ENCODE measurements at places on chromosomes 6 and 20. TPM values are rescaled to one million over a fixed set of nuclear protein-coding genes. Genes with fewer than 3 reads are reported as not detected.

Gene ME1
- total RNA-seq, result 6.4 TPM

Gene ARG1
- 1.4 TPM for total RNA-seq

Gene FKBP5
- 248 TPM for total RNA-seq

Gene SSTR4
- total RNA-seq, result not detected

- no peaks in the 10 kb centered on the region for H3K36me3 ChIP-seq
- no peak overlapping the region for H3K27ac ChIP-seq
- no peak overlapping the region for H3K4me3 ChIP-seq
- no peaks in the 10 kb centered on the region for H3K27me3 ChIP-seq
Measured at GRCh38 chr6:116314878-116315277, 35.1 kb upstream of the TSPYL1 start.

DNA sequence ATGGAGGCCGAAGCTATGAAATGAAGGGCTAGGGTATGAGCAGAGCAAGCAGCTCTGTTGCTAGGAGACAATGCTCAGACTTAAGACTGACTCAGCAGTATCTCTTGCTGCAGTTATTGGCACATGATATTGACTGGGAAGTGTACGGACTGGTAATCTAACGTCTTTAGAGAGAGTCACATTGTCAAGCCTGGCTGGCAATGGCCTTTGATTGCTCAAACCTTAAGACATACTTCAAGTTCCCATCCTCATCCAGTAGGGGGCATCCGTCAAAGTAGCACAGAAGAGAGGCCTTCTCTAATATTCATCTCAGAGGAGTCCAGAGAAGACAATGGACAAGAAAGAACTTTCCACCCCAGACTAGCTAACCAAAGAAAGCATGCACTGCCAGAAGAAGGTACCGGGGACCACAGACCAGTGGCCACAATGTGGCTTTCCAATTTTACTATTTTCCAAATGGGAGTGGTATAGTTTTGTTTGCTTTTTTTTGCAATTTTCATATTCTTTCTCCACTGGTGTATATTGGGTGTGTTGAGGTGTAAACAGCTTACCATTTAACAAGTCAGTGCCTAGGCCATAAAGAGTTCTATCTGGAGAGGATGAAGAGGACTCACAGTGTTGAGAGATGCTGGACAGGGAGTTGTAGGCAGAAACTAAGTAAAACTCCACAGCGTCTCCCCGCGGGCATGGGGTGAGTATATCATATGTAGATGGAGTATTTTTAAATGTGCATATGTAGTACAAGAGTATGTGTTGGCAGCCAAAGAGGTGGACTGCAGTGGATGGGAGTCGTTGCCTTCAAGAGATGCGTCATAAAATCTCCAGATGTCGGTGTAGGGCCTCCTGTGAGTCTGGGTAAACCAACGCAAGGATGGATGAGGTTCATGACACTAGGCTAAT lies 36.7 kb downstream of the LRFN2 start:
- no peaks in the 10 kb centered on the region for H3K27me3 ChIP-seq
- no peaks in the 10 kb centered on the region for H3K36me3 ChIP-seq
- no peaks in the 10 kb centered on the region for H3K4me1 ChIP-seq
- H3K4me3 ChIP-seq, result no peak overlapping the region
- no peak overlapping the region for H3K27ac ChIP-seq

GRCh38 chr20:51800060-51800871 lies 2.1 kb downstream of the SALL4 start:
- no peaks in the 10 kb centered on the region for H3K4me1 ChIP-seq
- no peaks in the 10 kb centered on the region for H3K27me3 ChIP-seq
- H3K27ac ChIP-seq, result no peak overlapping the region
- H3K36me3 ChIP-seq, result no peaks in the 10 kb centered on the region

DNA sequence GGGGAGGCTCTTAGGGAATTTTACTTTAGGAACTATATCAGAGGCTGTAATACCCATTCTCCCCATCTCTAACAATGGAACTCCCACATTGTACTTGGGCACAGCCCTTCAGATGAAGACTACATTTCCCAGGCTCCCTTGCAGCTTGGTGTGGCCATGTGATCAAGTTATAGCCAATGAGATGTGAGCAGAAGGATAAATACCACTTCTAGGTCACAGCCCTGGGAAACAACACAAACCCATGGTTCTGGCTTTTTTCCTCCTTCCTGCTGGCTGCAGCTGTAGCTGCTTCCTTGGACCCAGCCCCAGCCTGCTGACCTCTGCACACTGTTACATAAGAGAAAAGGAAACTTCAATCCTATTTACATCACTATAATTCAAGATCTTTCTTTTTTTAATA lies 445.9 kb upstream of the JARID2 start:
- no peak overlapping the region for H3K27ac ChIP-seq
- H3K27me3 ChIP-seq, result no peaks in the 10 kb centered on the region
- H3K4me3 ChIP-seq, result no peak overlapping the region
- no peaks in the 10 kb centered on the region for H3K36me3 ChIP-seq

DNA sequence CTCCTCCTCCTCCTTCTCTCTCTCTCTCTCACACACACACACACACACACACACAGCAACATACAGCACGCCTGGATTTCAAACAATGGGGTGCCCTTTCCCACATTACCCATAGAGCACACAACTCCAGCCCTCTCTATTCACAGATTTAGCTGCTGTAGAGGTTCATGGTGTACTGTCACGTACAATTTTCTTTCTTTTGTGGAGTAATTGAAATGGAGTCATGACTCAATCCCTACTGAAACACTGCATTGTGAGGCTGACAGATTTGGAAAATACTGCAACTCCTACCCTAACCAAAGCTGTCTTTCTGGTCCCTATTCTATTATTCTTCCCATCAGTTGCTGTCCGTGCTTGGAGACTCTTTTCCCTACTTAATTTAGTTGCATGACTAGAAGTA lies 166.9 kb downstream of the EDN1 start:
- no peaks in the 10 kb centered on the region for H3K4me1 ChIP-seq
- H3K4me3 ChIP-seq, result no peak overlapping the region
- no peaks in the 10 kb centered on the region for H3K36me3 ChIP-seq

- no peaks in the 10 kb centered on the region for H3K27me3 ChIP-seq
- H3K4me3 ChIP-seq, result no peak overlapping the region
- no peak overlapping the region for H3K27ac ChIP-seq
- no peaks in the 10 kb centered on the region for H3K36me3 ChIP-seq
Measured at GRCh38 chr6:55746473-55746872, 128.9 kb downstream of the BMP5 start.

- H3K27ac ChIP-seq, result no peak overlapping the region
- H3K36me3 ChIP-seq, result no peaks in the 10 kb centered on the region
- peaks cover 21% of the 10 kb centered on the region for H3K4me1 ChIP-seq
- no peak overlapping the region for H3K4me3 ChIP-seq
- H3K27me3 ChIP-seq, result no peaks in the 10 kb centered on the region
- DNase-seq, result no peak
Measured at GRCh38 chr6:16757332-16757731, 3.9 kb downstream of the ATXN1 start.

- no peaks in the 10 kb centered on the region for H3K27me3 ChIP-seq
- no peak for DNase-seq
- no peaks in the 10 kb centered on the region for H3K4me1 ChIP-seq
- H3K4me3 ChIP-seq, result no peak overlapping the region
- H3K36me3 ChIP-seq, result no peaks in the 10 kb centered on the region
Measured at GRCh38 chr6:50091641-50092040, 41.9 kb upstream of the DEFB112 start.

DNA sequence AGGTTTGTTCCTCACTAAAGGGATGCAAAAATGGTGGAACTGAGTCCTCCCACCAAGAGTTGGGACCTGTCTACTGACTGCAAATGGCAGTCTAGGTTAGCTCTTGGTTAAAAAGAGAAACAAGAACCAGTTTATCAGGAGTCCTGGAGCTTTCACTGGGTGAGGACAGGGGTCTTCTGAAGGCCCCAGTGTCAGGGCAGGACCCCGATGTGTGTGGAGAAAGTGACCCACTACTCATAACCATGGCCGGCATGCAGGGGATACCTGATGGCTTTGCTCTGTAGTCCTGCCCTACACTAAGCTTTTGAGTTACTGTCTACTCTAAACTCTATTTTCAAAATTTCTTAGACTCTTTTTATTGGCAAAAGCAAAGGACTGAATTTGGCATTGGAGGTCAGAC lies 220.5 kb downstream of the ANKRD60 start:
- peaks cover 2% of the 10 kb centered on the region for H3K4me1 ChIP-seq
- no peak overlapping the region for H3K4me3 ChIP-seq
- no peak overlapping the region for H3K27ac ChIP-seq

- H3K4me1 ChIP-seq, result no peaks in the 10 kb centered on the region
- no peaks in the 10 kb centered on the region for H3K36me3 ChIP-seq
- DNase-seq, result no peak
- H3K27me3 ChIP-seq, result no peaks in the 10 kb centered on the region
- no peak overlapping the region for H3K4me3 ChIP-seq
Measured at GRCh38 chr20:11452326-11452725, 465.4 kb upstream of the BTBD3 start.

DNA sequence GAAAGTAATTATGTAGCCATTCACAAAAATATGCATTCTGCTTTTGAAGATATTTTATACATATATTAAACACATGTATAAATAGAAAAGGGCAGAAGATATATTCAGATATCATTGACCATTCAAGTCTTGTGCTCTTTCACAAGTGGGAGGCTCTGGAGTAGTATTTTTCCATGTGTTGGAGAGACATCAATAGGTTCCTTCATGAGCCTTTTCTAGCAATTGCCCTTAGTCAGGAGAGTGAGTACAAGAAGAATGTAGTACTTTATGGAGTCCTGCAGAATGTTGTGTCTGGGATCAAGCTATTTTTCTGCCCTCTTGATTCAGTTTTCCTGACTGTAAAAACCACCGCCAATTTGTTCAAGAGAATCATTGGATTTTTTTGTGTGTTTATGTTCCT lies 117.9 kb downstream of the LRRC1 start:
- no peaks in the 10 kb centered on the region for H3K27me3 ChIP-seq
- H3K27ac ChIP-seq, result no peak overlapping the region
- DNase-seq, result no peak
- H3K36me3 ChIP-seq, result no peaks in the 10 kb centered on the region
- H3K4me1 ChIP-seq, result no peaks in the 10 kb centered on the region

- H3K27ac ChIP-seq, result no peak overlapping the region
- peaks cover 6% of the 10 kb centered on the region for H3K27me3 ChIP-seq
- no peaks in the 10 kb centered on the region for H3K4me1 ChIP-seq
- H3K36me3 ChIP-seq, result no peaks in the 10 kb centered on the region
Measured at GRCh38 chr6:96014846-96015517, 792 bp upstream of the FUT9 start.

DNA sequence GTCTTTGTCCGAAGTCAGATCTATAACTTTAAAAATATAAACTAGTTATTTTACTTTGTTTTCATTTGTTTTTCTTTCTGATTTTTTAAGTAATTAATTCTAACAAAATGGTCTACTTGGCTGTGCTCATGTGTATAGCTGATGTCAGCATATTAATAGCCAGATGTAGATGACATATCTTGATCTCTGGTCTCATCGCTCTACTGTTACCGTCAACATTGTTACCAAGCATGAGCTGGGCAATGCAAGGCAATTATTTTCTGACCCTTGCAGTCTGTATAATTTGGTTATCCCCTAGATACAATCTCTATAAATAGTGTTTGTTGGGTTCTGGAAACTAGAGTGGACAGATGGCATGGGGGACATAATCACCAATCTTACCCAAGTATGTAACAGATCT lies 151.6 kb upstream of the PTPRK start:
- no peak overlapping the region for H3K4me3 ChIP-seq
- no peaks in the 10 kb centered on the region for H3K4me1 ChIP-seq
- H3K27me3 ChIP-seq, result no peaks in the 10 kb centered on the region
- H3K36me3 ChIP-seq, result no peaks in the 10 kb centered on the region
- DNase-seq, result no peak

DNA sequence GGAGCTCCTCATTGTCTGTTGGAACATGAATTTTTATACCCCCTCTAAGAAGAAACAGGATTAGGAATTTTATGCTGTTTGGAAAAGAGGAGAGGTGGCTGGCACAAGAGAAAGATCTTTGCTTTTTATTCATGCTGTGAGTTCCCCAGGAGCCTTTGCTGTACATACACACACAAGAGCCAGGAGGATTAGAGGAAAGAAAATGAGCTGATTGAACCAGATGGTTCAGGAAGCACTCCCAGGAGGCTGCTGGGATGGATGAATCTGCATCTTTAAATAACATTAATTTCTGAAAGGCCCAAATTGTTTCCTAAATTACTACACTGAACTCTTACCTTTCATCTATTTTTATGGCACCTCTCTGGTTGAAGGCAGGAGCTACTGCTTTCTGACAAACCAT lies 20.1 kb upstream of the TCP11 start:
- H3K27ac ChIP-seq, result no peak overlapping the region
- no peaks in the 10 kb centered on the region for H3K36me3 ChIP-seq
- H3K27me3 ChIP-seq, result no peaks in the 10 kb centered on the region
- DNase-seq, result no peak
- H3K4me3 ChIP-seq, result no peak overlapping the region

- H3K4me3 ChIP-seq, result no peak overlapping the region
- H3K36me3 ChIP-seq, result no peaks in the 10 kb centered on the region
- H3K27me3 ChIP-seq, result no peaks in the 10 kb centered on the region
- H3K4me1 ChIP-seq, result no peaks in the 10 kb centered on the region
- no peak for DNase-seq
Measured at GRCh38 chr6:583635-584034, 73.3 kb downstream of the HUS1B start.

DNA sequence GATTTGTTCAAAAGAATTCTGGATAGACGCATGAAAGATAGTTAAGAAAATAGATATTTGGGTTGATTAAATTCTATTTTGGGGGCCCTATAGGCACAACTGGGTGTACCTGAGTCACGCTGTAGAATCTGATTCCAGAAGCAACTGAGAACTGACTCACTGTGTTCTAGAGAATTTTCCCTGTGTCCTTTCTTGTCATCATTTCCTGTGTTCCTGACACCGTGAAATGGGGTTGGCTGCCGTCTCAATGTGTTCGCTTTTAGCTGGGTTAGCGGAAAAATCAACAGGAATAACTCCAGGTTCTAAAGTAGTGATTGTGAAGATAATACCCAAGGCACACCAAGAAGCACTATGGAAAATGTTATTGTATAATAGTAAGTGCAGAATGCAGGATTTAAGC lies 5.0 kb downstream of the GCNT2 start:
- H3K27ac ChIP-seq, result no peak overlapping the region
- no peaks in the 10 kb centered on the region for H3K4me1 ChIP-seq
- DNase-seq, result no peak

DNA sequence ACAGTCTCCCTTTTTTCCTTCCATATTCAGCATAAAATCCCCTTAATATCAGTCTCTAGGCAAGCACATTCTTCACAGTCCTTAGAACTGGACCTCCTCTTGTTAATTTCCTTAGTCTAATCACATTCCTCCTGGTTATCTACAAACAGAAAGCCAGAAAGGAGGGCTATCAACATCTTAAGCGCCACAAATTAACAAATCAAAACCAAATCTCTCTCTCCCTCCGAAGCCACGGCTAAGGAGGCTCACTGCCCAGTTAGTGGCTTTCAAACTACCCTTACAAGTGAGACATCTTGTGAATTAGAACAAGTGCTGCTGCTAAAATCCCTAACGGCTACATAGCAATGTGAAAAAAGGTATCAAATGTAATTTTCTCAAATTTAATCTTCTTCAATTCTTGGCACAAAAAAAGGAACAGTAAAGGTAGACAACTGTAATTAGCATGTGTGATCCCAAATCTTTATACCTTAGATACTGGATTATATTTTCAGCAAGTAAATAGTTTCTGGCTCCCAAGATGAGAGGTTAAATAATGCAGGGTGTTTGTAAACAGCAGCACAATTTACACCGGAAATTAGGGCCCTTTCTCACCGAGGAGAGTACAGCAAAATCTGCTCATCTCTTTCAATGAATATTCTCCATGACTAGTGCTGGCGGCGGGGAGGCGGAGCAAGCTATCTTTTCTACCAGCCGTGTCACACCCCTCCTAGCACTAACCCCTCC lies 1.4 kb upstream of the TRIM39 start:
- DNase-seq, result peak; percentile 17
- peak overlapping the region; percentile 94 for H3K27ac ChIP-seq
- H3K36me3 ChIP-seq, result no peaks in the 10 kb centered on the region
- H3K4me1 ChIP-seq, result no peaks in the 10 kb centered on the region
